ENCODE measurements at places on chromosomes 11 and 22.

GRCh38 chr11:27471589-27472397 lies 797 bp downstream of the LGR4 start:
- peak; percentile 38 for ATAC-seq

DNA sequence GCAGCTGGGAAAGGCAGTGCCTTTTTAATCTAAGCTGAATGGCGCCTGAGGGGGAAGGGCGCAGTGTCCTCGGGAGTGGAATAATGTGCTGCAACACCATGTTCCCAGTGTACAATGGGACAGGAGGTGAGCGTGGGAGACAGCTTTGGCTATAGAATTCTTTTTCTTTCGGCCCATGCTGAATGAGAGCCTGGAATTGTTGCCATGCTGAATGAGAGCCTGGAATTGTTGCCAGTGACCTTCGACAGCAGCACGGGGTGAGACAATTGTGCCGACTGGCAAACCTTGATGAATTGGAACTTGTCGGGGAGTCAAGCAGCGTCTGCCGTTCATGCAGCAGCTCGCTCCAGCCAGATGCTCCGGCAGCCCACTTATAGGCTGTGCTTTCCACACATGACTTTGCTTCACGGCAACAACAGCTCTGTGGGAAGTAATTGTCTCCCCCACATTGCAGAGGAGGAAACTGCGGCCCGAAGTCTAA lies 141.4 kb upstream of the E2F8 start:
- no peak for ATAC-seq

GRCh38 chr22:36395055-36395849 lies 7.5 kb upstream of the MYH9 start:
- ATAC-seq = no peak

- peak; percentile 72 for ATAC-seq
These were observed 1.0 kb upstream of the RELA start for GRCh38 chr11:65663639-65664200.

- no peak for ATAC-seq
These were observed 35.8 kb downstream of the TNRC6B start for GRCh38 chr22:40213478-40213877.

- no peak for ATAC-seq
These were observed 281.9 kb downstream of the CADM1 start for GRCh38 chr11:115222218-115222862.

- ATAC-seq = peak; percentile 53
These were observed 777 bp downstream of the LTO1 start for GRCh38 chr11:69674267-69674885.

DNA sequence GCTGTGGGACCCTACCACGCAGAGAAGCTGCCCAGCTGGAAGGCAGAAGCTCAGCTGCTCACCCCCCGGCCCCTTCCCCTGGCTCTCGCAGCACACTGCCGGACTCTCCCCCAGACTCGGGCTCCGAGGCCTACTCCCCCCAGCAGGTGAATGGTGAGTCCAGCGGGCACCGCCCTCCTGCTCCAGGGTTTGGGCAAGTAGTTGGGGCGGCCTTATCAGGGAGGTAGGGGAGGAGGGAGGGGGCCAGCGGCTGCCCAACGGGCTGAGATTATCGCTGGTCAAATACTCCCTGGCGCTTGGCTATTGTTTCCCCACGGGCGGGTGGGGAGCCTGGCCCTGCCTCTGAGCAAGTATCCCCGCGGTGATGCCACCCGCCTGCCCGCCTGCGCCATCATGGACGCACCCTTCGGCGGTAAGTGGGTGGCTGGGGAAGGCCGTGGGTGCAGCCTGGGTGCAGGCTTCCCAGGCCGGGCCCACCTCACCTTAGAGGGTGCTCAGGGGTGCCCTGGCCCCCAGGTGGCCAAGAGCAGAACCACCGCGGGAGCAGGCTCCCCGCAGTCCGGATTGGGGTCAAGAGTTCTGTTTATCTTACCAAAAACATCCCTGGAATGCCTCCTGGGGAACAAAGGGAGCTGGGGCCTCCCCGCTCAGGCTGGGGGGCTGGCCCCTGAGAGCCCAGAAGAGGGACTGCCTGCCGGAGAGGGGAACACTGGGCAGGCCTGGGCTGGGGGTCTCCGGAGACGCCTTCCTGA lies 16.9 kb downstream of the MYRF start:
- no peak for ATAC-seq

DNA sequence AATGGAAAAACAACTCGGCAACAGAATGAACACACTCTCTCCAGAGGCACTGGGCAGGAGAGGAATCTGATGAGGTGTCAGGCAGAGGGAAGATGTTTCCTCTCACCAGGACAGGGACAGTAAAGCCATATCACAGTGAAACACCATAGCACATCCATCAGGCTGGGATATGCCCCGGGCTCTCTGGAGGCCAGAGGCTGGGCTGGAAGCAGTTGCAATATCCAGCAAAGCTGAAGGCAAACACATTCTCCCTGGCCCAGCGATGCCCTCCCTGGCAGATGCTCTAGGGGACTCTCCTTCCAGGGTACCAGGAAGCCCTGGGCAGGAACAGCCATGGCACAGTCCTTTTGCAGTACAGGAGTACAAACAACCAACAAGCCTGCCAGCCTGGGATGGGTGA lies 11.1 kb downstream of the RSPH14 start:
- ATAC-seq = no peak

Measured in SK-N-SH treated with all-trans-retinoic acid at 6 μM for 48 hours (cell line).